ENCODE measurements at places on chromosomes 6 and 20.

DNA sequence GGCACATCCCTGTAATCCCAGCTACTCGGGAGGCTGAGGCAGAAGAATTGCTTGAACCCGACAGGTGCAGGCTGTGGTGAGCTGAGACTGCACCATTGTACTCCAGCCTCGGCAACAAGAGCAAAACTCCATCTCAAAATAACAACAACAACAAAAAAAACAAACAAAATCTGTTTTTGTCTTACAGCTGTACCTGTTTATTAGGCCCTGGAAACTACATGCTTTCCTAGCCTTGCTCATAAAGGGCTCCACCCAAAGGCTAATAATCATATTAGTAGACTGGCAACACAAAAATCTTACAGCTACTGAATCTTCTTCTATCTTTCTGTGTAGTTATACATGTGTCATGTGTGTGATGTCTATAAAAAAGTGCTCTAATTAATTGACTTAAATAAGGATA is 503.9 kb upstream of the EYS start:
- no peak for DNase-seq

- DNase-seq, result peak; percentile 57
Observed at GRCh38 chr6:150633486-150633834, 33.8 kb downstream of the PLEKHG1 start.

GRCh38 chr6:22411376-22412105 is 114.7 kb upstream of the PRL start:
- DNase-seq, result no peak

DNA sequence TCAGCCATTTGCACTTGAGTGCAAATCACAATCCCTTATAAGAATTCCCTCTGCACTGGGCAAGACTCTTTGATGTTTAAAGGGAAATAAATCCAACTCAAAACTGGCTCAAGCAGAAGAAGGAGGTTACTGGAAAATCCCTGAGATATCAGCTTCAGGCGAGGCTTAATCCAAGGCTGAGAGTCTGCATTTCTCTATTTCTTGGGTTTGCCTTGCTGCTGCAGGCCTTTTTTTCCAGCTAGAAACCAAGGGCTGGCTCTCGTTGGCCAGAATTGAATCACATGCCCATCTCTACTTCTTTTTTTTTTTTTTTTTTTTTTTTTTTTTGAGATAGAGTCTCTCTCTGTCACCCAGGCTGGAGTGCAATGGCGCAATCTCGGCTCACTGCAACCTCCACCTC is 11.7 kb downstream of the HCK start:
- peak; percentile 36 for DNase-seq

DNA sequence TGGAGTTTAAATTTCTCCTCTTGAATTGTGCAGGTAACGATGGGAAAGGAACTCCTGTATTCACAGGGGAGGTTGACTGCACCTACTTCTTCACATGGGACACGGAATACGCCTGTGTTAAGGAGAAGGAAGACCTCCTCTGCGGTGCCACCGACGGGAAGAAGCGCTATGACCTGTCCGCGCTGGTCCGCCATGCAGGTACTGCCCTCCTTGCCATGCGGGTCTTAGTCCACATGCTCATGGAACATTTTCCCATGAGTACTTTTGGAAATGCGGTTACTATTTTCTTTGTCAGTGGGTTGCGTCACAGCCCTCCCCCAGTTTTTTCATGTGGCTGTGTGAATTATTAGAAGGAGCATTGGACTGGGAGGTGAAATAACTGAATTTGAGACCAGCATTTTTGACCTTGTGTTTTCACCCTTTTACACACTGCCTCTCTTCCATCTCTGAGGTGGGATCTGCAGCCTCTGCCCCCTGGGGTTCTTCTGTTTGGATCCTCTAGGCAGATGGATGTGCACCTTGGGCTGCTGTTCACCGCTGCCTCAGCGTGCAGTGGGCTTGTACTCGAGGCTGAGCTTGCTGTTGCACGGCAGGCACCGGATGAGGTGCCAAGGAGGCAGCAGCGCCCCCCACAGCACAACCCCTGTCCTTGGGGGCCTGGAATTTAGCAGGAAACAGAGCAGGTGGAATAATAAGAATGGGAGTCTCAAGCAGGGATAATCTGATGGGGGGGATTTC is 71.8 kb downstream of the IGF2R start:
- DNase-seq, result no peak

DNA sequence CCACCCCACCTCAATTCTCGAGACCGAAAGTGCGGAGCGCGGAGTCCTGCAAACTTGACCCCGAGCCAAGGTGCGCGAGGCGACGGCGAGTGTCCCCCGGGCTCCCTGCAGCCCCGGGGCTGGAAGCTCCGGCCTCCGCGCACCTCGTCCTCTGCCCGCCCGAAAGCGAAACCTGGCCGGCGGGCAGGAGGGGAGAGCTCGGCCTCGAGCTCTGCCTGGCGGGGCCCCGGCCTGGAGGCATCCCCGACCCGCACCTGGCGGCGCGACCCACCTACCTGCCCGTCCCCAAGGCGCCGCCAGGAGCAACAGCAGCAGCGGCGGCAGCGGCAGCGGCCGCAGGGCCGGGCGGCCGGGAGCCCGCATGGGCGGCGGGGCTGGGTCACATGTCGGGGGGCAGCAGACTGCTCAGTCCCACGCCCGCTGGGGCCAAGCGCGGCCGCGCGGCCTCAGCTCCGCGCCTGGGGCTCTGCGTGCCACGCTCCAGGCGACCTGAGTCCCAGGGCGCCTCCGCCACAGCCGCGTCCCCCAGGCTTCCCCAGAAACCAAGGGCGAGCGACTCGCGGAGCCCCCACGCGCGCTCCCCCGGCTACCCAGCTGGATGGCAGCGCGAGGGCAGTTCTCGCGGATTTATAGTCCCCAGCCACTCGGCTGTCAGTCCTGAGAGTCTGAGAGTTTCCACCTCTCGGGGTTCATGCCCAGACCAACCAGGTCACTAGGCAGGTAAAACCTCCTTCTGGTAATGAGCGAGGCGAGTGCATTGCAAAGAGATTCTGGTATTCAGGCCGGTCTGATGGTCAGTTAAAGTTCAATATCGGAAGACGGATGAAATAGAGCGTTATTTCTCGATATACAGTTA is at the start of gene IL20RA:
Gene IL20RA (minus strand): TSS at position 600 of the 856 bp plus-strand sequence. CDS start 237 bp downstream, at position 363.
- DNase-seq, result peak; percentile 4

GRCh38 chr6:52377538-52378221 is 15.7 kb downstream of the PAQR8 start:
- no peak for DNase-seq

GRCh38 chr6:158718461-158719046 is 68.7 kb downstream of the SYTL3 start:
- DNase-seq, result peak; percentile 43

DNA sequence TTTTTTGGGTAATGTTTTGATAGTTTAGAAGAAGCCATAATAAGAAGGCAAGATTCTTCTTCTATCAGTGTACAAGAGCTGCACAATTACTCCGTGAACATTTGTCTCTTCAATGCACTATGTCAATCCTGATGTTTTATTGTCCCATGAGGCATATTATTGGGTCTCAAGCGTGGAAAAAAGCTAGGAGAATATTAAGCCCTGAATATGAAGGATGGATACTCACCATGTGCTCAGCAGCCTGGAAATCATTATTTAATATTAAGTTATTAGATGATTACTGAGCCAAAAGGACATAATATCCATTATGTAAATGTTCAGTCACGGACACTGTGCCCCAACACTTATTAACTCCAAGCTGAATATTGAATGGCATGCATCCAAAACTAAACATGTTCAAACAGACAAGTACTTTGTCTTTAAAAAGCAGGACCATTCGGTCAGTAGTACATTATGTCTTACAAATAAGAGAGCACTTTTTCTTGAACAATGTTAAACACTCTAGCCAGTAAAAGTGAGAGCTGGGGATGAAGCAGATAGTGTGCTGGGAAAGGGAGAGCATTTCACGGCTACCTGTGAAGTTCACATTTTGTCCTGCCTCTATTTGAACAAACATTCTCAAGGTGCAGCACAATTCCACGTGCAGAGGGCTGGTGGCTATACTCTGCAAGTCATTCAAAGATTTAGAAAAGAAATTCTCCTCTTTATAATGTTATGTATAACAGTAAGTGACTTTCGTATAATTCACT is 70.6 kb upstream of the CNR1 start:
- no peak for DNase-seq

GRCh38 chr20:13249798-13250170 is 28.7 kb downstream of the ISM1 start:
- DNase-seq, result no peak

DNA sequence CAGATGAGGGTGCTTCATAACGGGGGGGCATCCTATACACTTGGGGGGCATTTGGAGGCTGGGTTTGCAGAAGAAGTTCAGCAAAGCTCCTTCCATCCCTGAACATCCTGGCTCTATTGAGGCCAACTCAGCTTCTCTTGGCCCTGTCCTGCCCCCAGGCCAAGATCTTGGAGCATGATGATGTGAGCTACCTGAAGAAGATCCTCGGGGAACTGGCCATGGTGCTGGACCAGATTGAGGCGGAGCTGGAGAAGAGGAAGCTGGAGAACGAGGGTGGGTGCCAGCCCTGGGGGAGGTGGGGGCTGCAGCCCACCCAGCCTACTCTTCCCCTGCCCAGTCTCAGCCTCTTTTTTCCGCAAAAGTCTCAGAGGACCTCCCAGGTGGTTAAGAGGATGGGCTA is 17.2 kb downstream of the GDAP1L1 start:
- peak; percentile 35 for DNase-seq

- no peak for DNase-seq
Observed at GRCh38 chr6:133966654-133967329, 13.8 kb downstream of the TBPL1 start.

- DNase-seq, result peak; percentile 25
Observed at GRCh38 chr6:81734081-81734480, 18.4 kb downstream of the TENT5A start.

- no peak for DNase-seq
Observed at GRCh38 chr20:20196610-20197009, 144.3 kb downstream of the CFAP61 start.

DNA sequence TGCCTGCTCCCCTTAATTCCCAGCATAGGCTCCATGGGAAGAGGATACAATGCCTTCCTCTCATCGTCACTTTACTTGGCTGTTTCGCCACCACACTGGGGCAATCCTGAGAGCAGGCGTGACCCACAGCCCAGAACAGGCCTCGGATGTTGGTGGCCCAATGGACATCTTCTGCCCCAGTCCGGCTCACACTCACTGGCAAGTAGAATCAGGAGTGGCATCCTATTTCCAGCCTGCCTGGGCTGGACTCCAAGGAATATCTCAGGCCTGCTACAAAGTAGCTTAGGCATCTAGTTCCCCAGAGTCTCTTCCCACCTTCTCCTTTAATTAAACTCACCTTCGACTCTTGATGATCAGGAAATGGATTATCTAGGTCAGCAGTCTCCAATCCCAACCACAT is 110.5 kb downstream of the LRFN2 start:
- no peak for DNase-seq

DNA sequence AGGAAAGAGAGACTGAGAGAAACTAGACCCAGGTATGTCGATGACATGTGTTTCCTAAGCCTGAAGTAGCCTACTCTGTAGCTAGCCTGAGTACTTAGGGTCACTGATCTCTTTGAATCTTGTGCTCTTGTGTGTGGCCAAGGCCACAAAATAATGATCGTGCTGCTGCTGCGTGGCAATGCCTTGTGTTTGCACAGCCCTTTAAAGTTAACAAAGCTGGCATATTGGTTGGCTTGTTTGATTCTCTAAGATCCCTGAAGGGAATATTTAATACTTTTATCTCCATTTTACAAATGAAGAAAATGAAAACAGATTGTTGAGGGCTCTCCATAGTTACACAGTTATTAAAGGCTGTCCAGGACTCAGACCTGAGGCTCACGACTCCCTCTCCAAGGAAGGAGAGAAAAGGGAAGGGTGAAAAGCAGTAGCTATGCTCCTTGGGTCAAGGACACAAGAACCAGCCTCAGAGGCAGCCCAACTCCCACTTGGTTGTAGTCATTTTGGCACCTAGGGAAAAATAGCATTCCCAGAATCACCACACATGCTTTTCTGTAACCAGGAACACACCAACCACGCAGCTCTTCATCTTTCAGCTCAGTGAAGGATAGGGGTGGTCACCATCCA is 130.7 kb downstream of the LRFN2 start:
- no peak for DNase-seq

DNA sequence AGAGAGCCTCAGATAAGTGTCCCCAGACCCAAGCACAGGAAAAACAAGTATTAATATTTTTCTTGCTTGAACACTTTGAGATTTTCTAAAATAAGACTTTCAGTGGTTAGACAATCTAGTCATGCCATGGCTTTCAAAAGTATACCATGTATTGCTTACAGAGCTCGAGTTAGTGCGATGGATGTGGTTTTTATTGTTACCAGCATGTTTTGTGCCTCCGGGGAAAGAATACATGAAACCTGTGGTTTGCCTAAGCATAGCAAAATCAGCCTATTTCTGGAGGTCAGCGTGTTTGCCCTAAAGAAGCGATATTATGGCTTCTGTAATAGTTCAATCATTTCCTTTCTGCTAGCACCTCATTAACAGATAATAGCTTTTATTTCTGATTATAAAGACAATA is 21.6 kb downstream of the RIN2 start:
- no peak for DNase-seq

DNA sequence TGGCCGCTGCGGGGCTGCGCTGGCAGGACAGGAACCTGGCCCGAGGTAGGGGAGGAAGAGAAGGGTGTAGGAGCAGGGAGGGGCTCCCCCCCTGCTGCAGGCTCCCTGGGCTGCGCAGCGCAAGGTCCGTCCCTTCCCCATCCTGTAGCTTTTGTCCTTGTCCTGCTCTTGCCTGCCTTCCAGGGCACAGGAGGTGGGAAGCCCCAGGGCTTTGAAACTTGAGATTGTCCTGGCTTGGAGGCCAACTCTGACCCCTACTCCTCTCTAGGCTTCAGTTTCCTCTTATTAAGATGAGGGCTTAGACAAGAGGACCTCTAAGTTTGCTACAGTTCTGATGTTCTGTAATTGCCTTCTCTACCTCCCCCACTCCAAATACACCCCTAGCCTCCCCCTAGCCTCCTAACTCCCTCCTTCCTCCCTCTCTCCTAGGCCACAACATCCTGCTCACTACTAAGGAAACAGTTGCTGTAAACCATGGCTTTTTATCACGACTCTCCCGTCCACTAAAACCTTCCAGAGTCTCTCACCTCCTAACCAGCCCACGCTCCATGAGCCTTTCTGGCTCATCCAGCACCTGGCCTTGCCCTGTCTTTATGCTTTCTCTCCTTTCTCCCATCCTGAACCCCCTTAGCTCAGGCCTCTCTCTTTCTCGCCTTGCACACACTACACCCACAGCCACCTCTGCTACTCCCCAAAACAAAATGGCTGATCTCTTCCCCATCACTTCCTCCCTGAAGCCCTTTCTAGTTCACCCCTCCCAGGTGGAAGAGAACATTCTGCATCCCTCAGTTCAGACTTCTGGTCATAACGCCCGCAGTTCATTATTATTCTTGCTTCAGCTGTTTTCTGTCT is 10.2 kb downstream of the UNC5CL start:
- DNase-seq, result peak; percentile 59

DNA sequence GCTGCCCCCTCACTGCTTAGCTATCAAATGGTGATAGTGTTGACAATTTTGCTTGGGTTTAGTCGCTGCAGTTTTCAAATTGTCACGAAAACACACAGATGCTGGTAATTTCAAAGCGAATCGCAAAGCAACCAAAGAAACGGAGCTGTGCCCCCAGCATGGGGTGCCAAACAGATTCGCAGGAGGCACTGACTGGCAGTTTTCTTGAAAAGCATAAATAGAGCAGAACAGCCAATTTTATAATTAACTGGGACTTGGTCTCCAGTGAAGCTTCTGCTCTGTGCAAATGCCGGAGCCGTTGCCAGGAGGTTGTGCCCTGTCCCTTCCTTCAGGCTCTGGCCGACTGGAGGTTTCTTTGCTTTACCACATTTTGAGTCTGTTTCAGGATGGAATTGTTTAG is 18.8 kb downstream of the ARHGAP40 start:
- DNase-seq, result no peak

Measured in hematopoietic multipotent progenitor cell treated with erythropoietin and hydrocortisone succinate and interleukin-3 and kit ligand, for 6 days (in vitro differentiated cells).